ENCODE measurements at places on chromosomes 12 and 14. TPM values are rescaled to one million over a fixed set of nuclear protein-coding genes. Genes with fewer than 3 reads are reported as not detected.

DNA sequence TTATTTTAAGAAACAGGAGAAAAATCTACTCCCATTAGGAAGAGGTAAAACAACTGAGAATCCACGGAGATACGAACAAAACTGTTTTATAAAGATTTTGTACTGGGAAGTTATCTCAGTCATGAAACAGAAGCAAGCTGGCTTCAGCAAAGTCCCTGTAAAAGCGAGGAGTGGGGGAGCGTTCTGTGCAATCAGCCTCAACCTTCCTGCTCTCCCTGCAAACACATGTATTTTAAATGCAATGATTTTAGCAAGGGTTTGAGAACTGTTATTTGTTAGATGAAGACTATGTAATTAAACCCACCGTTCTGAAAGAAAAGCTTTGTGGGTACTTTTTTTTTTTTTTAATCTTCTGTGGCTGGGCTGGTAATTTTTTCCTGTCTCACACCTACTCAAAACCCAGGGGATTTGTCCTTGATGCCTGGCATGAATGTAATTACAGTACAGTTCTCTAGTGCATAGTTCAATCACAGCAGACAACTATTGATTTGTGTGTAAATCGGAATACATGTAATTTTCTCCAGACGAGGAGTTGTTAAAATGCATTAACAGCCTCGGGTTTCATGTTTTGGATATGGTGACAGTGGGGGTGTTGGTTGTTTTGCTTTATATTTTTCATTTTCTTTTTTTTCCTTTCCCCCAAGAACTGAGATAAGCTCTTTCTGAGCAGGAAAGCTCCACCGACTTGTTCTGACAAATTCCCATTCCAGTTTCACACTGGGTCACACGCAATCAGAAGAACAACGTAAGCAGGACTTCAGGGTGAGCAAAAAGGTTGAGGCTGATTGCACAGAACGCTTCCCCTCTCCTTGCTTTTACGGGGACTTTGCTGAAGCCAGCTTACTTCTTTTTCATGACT is 153.6 kb downstream of the PHLDA1 start:
- no peak overlapping the region for H3K4me3 ChIP-seq
- DNase-seq, result peak; percentile 15
- H3K27me3 ChIP-seq, result peaks cover 26% of the 10 kb centered on the region
- no peaks in the 10 kb centered on the region for H3K36me3 ChIP-seq

- no peaks in the 10 kb centered on the region for H3K27me3 ChIP-seq
- no peak for DNase-seq
- no peak overlapping the region for H3K27ac ChIP-seq
- H3K4me1 ChIP-seq, result no peaks in the 10 kb centered on the region
- H3K36me3 ChIP-seq, result no peaks in the 10 kb centered on the region
- no peak overlapping the region for H3K4me3 ChIP-seq
These were observed 89.9 kb downstream of the MGST1 start for GRCh38 chr12:16437281-16437816.

Gene ENDOU
- not detected for total RNA-seq

DNA sequence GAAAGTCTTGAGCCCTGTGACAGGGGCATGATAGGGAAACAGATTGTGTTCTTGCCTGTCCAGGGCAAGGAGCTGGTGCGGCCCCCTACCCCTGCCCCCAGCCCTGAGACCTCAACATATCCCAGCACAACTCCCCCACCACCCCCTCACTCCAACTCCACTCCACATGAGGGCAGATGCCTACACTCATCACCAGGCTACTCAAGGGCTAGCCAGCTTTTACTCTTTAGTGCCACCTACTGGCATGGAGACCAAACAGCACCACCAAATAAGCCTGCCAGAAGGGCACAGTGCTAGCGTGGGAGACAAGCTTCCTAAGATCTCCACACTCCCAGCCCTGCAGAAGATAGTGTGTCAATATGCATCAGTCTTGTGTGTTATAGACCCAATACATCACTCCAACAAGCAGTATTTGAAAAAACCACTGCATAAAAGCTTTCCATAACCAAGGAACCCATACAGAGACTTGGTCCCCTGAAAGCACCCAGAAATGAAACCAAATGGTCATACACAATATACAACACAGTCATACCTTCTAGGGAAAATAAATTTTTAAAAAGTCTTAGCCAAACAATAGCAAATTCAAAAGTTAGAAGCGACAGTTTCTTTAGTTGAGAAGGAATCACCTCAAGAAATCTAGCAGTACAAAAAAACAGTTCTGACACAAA is 154.4 kb downstream of the KCNK10 start:
- DNase-seq, result peak; percentile 70
- H3K36me3 ChIP-seq, result no peaks in the 10 kb centered on the region
- H3K27me3 ChIP-seq, result peaks cover 13% of the 10 kb centered on the region
- H3K27ac ChIP-seq, result no peak overlapping the region

Gene GTF2A1
- total RNA-seq, result 35.9 TPM

- no peak overlapping the region for H3K27ac ChIP-seq
- no peak for DNase-seq
- H3K4me1 ChIP-seq, result no peaks in the 10 kb centered on the region
- H3K4me3 ChIP-seq, result no peak overlapping the region
- H3K36me3 ChIP-seq, result no peaks in the 10 kb centered on the region
- H3K27me3 ChIP-seq, result no peaks in the 10 kb centered on the region
These were observed 881.3 kb upstream of the SEL1L start for GRCh38 chr14:82414853-82415539.

DNA sequence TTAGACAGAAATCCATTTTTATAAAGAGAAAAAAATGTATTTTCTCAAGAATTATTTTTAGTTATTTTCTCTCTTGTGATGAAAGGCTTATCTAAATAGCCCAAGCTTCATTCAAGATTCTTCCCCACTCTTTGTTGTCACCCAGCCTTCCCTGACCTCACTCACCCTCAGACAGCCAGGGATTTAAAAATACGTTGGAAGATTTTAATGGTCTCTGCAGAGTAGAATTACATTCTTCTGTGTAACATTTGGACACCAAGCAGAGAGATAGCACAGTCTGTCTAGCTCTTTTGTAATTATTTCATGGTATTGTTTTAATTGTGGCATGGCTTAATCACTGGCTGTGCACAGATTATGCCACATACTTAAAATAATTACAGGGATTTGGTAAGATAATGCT is 130.3 kb downstream of the IGF1 start:
- H3K27ac ChIP-seq, result no peak overlapping the region
- H3K4me1 ChIP-seq, result no peaks in the 10 kb centered on the region
- DNase-seq, result no peak
- no peak overlapping the region for H3K4me3 ChIP-seq

Gene KRT71
- total RNA-seq, result not detected

DNA sequence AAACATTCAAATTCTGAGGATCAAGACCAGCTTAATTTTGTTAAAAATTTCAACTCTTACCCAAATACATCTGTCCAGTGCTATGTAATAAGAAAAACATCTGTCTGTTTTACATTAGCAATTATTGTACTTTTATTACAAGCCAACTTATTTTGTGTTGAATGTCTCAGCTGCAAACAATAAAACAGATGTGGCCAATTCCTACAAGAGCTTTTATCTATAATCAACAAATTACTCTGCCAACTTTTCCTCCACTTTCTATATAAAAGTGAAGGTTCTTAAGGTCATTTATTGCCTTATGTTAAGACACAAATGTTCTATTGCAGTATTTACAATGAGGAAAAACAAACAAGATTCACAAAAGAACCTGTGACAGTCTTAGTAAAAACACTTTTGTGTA is 72.7 kb downstream of the NOVA1 start:
- no peaks in the 10 kb centered on the region for H3K27me3 ChIP-seq
- H3K4me3 ChIP-seq, result no peak overlapping the region
- no peaks in the 10 kb centered on the region for H3K36me3 ChIP-seq
- no peak overlapping the region for H3K27ac ChIP-seq
- no peak for DNase-seq

Gene STON2
- total RNA-seq, result not detected

Gene EML5
- total RNA-seq, result 2.7 TPM

DNA sequence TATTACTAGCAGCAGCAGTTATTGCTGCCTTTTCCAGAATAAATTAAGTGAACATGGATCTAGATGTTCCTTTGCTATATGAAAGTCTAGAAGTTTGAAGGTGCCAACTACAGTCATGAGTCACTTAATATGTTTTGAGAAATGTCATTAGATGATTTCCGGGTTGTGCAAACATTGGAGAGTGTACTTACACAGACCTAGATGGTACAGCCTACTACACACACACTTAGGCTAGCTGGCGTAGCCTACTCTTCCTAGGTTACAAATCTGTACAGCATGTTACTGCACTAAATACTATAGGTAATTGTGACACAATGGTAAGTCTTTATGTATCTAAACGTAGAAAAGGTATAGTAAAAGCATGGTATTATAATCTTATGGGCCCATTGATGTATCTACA is 368.1 kb downstream of the PDZRN4 start:
- no peaks in the 10 kb centered on the region for H3K4me1 ChIP-seq
- H3K4me3 ChIP-seq, result no peak overlapping the region

Measured in activated CD8-positive, alpha-beta T cell treated with anti-CD3 and anti-CD28 coated beads for 36 hours (primary cell).